ENCODE measurements at places on chromosomes 1 and 21.

DNA sequence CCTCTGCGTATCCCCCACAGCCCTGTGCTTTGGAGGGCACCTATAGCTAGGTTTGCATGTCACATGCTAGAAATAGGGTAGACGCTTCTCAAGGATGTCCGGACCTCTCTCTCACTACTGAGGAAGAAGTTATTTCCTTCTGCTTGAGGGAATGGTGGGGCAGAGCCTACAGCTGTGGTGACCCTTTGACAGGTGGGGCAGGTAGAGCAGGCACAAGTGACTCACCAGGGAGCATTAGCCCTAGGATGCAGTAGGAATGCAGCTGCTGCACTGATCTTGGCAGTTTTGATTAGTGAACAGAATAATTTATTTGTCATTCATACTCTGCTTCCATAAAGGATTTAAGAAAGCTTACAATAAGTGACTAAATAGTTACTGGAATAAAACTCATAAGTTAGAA, 129.6 kb upstream of the HOOK1 start:
- DNase-seq = no peak

- peak; percentile 25 for DNase-seq
Observed at GRCh38 chr1:119611701-119612113, 36.4 kb downstream of the ZNF697 start.

DNA sequence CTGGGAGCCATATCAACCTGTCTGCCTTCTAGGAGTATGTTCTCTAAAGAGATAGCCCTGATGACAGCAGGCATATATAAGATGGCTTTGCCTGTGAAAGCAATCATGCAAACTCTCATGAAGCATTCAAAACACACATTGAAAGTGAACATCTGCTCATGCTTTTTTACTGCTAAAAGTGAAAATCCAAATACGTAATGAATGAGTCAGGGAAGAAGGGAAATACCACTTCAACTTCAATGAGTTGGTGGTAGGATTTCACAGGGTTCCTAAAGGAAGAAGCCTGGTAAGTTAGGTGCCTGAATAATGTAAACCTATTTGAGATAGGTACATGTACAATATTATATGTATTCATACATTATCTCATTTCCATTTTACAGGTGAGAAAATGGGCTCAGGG, 50.5 kb upstream of the SLFNL1 start:
- DNase-seq = no peak

GRCh38 chr1:92728697-92729096, 56.2 kb downstream of the EVI5 start:
- no peak for DNase-seq

- DNase-seq = no peak
Observed at GRCh38 chr1:179807291-179807690, 64.2 kb downstream of the FAM163A start.

DNA sequence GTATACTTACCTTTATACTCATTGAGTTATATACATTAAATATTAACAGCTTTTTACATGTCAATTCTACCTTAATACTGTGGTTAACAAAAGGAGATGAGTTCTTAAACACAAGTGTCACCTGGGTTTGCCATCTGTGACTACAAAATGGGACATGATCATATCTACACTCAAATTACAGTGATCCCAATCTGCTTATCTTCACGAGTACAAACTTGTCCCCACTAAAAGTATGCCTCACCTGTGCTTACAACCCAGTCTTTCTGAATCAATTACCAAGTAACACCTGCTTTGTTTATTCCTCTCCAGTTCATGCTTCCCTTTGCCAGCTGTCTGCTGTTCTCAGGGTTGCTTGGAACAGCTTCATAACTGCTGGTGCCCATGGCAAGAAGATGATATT, 8.8 kb downstream of the CD1E start:
- no peak for DNase-seq

GRCh38 chr1:192311281-192311680, 5.5 kb upstream of the RGS21 start:
- DNase-seq = no peak

- DNase-seq = peak; percentile 24
Observed at GRCh38 chr1:107965110-107965991, at the start of gene VAV3. TSS of gene VAV3 (minus strand) at chr1:107965180. CDS start at chr1:107964869, 311 bp downstream.

GRCh38 chr1:224509907-224510306, 75.3 kb upstream of the WDR26 start:
- DNase-seq = no peak

GRCh38 chr1:154774175-154774855, 95.8 kb downstream of the KCNN3 start:
- DNase-seq = no peak

DNA sequence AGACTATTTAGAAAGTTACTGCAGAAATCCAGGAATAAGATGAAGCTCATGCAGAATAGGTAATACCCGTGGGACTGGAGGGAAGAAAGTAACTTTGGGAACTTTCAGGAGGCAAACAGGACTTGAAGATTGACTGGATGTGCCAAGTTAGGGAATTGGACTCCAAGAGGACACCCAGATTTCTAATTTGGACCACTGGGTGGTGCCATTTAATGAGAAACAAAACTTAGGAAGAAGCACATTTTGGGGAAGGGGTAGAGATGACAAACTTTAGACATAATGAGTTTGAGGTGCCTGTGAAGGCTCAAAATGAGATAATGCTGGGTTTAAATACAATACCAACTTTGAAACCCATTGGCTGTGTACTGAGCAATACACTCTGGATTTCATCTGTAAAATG, 3.3 kb upstream of the B4GALT3 start:
- DNase-seq = no peak

DNA sequence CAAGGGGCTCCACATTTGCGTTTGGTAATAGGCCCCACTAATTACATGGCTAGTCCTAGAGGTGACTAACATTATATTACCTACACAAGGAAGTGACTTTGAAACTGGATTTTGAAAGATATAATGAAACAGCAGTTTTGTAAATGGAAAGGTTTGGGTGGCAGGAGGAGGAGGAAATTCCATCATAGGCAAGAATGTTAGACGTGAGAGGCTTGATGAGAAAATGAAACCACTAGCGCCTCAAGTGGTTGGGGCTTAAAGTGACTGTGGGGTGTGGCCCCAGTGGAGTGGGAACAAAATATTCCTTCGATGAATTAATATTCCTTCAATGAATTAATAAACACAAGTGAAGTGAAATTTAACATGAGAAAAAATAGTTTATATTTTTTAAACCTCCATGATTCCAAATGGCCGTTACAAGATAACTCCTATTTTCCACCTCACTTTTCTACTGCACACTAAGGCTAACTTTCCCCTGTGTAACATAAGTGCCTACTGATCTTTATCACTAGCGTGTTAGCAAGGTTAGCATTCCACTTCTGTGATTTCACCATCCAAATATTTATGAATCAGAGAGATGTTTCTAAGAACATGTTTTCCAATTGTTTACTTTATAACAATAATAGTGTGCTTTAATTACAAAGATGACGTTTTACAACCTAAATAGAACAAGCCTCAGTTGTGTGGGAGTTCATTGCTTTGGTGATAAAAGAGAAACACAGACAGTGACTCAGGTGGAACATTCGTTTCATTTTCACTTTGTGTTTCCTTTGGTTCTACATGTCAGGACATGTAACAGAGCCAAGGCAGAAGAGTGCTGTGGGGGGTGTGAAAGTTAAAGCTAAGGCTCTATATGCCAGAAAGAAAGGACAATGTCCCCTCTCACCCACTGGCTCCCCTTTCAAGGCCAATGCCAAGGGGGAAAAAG, 12.5 kb upstream of the ATF3 start:
- DNase-seq = no peak

DNA sequence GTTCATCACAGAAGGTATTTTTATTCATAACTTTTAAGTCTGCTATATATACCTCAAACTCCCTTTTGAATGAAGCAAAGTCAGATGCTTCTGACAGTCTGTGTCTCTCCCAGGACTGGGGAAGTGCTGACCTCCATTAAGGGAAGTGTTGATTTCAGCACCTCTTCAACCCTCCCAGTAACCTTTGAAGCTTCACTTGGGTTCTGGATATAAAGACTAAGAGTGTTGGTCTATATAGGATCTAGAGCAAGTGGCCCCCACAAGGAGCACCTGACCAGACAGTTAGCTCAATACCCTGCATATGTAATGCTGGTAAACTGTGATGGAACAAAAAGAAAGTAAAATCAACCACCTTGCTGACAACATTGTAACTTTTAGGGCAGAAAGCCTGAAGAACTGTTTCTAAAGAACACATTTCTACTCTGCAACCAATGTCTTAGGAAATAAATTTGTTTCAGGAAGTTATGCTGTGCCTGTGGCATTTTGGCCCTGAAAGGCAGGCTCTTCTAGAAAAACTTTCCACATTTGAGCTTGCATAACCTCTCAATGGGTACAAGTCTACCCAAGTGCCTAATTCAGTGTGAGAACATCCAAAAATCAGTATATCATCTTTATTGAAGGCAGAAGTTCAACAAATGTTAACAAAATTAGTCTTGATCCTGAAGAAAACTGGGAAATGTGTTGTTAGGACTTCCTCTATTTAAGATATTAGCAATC, 865 bp upstream of the PTPN22 start:
- DNase-seq = no peak

- DNase-seq = no peak
Observed at GRCh38 chr21:23522751-23523150, 2084.5 kb downstream of the MRPL39 start.

DNA sequence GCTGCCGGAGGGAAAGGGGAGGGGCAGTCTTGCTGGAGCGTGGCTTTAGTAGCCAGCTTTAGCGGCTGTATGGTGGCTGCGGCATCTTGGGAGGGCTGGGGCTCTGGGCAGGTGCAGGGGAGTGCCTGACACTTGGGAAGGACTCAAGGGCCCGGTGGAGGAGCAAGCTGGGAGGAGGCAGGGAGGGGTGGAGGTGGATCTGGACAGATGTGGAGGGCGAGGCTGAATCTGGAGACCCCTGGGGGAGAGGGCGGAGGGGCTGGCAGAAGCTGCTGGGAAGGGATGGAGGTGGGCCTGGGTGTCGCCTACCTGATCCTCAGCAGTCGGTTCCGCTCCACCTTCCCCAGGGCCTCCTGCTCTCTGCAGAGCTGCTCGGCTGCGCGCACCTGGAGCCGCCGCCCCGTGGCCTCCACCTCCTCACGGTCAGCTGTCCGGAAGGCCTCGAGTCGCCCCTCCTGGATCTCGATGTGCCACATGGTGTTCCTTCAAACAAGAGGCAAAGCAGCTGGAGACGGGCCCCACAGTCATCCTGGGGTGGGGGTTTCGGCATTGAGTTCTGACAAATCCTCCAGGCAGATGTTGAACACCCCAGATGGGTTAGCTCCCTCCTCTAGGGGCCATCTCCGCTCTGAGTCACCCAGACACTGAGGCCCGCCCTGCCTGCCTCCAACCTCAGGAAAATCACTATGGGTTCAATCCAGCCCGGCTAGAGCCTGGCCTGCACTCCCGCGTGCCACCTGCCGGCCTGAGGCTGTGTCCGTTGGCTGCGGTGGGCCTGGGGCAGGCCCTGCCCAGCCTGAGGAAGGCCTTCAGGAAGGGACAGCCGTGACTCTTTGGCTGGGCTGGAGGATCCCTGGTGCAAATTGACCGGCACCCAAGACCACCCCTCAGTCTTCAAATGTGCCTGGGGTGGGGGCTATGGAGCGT, 29.6 kb downstream of the CFAP74 start:
- DNase-seq = no peak

GRCh38 chr21:46362946-46363345, 39.0 kb downstream of the PCNT start:
- DNase-seq = no peak

DNA sequence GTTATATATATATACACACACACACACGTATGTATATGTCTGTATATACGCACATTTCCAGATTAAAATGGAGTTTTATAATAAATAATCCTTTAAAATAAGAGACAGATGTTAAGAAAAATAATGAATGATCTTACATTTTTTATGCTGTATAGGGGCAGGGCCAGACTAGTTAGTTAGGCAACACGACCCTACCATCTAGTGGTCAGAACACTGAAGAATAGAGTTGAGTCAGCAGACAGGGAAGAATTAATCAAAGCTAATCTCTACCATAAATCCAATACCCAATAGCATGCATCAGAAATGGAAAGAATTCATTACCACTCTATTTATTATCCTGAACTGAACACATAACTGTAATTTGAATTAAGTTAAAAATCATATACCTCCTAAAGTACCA, 156.7 kb downstream of the BRINP3 start:
- no peak for DNase-seq

GRCh38 chr1:14924455-14925331, 228.9 kb upstream of the TMEM51 start:
- peak; percentile 39 for DNase-seq

- no peak for DNase-seq
Observed at GRCh38 chr1:202282025-202282371, 59.7 kb downstream of the UBE2T start.

GRCh38 chr1:196001188-196001587, 607.1 kb downstream of the KCNT2 start:
- DNase-seq = no peak

DNA sequence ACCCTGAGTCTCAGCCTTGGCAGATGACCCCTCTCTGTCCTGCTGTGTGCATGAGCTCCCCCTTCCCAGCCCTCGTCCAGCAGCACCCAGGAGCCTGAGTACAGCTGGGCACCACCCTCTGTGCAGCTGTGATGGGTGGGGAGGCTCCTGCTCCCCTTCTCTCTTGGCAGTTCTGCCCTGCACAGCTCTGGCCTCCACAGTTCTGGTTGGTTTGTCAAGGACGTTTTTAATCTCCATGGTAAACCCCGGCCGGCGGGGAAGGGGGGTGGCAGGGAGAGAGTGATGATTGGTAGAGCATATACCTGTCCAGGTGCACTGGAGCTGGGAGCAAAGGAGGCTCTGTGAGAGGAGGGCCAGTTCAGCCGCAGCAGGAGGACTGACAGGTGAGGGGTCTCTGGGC, at the start of gene CLCNKA:
TSS of gene CLCNKA (plus strand) at position 356 of the 400 bp plus-strand sequence. CDS start 584 bp downstream, outside the sequence.
- no peak for DNase-seq

DNA sequence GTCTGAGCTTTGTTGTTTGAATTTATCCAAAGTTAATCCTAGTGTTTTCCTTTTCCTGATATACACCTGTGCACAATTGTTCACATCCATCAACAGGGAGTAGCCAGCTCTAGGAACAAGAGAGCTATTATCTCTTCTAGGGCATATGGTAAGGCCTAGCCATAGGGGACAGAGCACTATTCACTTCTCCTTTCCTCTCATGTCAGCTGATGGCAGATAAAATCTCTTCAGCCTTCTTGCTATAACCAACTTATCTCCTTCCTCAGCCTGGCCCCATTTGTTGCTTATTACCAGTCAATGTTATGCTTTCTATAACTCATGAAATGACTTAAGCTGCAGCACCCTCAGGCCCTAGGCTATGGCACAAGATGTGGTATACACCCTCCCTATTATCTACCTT, 38.9 kb downstream of the PATJ start:
- DNase-seq = no peak

- no peak for DNase-seq
Observed at GRCh38 chr1:22281521-22282363, 138.8 kb upstream of the WNT4 start.

DNA sequence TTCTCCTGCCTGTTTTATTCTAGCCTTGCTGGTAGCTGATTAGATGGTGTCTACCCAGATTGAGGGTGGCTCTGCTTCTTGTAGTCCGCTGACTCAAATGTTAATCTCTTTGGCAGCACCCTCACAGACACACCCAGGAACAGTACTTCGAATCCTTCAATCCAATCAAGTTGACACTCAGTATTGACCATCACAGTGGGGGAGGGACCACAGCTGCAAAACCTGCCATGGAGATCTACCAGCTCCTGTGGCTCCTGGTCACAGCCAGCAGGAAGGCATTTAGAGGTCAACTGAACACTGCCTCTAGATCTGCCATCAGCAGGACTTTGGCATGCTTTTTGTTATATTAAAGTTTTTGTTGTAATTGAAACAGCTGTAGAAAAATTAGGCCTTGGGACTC, 146.9 kb downstream of the RWDD3 start:
- no peak for DNase-seq

GRCh38 chr1:172726740-172727139, 67.8 kb downstream of the FASLG start:
- no peak for DNase-seq
